ENCODE measurements at places on chromosomes 6 and 20.

GRCh38 chr6:107707346-107708275 lies 116.5 kb downstream of the SCML4 start:
- DNase-seq: no peak

DNA sequence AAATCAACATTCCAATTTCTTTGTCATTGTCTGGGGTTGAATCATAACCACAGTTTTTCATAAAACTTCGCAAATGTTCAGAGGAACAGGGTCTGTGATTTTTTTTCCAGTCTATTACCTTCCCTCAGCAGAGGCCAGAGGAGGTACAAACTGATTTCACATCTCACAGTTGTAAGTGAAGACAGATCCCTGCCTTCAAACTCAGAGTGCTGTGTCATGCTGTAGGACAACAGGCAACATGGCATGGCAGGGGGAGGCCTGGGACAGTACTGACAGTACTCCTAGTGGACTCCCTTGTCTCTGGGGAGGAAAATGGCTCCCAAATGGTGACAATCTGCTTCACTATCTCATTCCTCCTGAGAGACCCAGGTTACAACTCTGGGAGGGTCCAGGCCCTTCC lies 308.6 kb downstream of the CDC5L start:
- DNase-seq: no peak

DNA sequence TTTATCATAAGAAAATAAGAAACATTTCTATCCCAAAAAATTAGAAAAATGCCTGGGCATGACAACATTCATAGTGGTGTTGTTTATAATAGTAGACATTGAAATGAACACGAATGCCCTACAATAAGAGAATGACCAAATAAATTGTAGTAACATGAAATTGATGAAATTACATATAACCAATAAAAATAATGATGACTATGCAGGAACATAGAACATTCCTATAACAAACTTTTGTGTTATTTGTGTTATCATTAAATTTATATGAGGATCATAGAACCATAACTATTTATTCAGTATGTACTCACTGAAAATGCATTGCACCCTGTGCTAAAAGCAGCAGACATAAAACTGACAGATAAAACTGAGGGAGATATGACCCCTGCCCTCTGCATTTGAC lies 399.7 kb downstream of the CBLN4 start:
- DNase-seq: no peak

- DNase-seq: no peak
Measured at GRCh38 chr20:33651562-33652048, 10.5 kb upstream of the C20orf144 start.

- DNase-seq: peak; percentile 82
Measured at GRCh38 chr6:13526727-13527670, 39.6 kb upstream of the GFOD1 start.

Measured in inflammatory macrophage treated with lipopolysaccharide for 4 hours (primary cell).